Hepatic stellate cell (primary cell): ENCODE measurements at places on chromosomes 12 and 14.

GRCh38 chr12:94618995-94619695, 31.2 kb downstream of the TMCC3 start:
- peak; percentile 56 for DNase-seq

- DNase-seq = no peak
These were observed 75.4 kb downstream of the ETV6 start for GRCh38 chr12:11724888-11725311.

- DNase-seq = peak; percentile 80
These were observed 135.1 kb downstream of the RBM19 start for GRCh38 chr12:113831016-113831415.

DNA sequence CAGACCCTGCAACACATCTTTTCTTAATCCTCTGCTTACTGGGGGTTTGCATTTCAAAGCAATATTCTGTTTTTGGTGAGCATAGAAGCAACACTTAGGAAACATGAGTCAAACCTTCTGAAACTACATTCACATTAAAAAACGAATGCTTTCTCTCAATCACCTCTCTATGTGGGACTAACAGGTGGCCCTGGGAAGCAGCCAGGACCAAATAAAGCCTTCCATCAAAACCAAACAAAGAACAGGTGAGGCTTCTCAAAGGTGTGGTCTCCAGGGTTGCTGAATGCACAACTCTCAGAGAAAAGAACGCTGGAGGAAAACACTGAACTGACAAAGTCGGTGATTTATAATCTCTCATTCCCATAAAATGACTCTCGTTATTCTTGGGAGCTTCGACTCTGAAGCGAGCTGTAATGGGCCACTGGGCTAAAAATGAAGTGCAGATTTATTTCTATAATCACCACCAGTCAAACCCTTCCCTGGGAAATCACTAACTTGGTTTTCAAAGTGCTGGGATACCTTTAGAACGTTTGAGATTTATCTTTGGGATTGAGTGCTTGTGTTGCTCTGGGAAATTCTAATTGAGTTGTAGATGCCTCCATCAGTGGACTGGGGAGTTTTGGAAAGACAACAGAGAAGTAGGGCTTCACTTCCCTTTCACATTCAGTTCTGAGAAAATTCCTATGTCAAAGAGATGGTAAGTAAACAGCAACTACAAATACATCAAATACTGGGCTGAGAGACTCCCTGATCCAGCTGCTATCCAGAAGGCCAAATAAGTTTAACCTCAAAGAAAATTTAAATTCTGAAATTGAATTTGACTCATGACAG, 262.0 kb upstream of the TMPO start:
- DNase-seq = no peak

GRCh38 chr12:52371716-52372115, 4.4 kb upstream of the KRT85 start:
- DNase-seq = no peak

- DNase-seq = peak; percentile 99
These were observed 69.8 kb downstream of the NCOR2 start for GRCh38 chr12:124497658-124498057.

DNA sequence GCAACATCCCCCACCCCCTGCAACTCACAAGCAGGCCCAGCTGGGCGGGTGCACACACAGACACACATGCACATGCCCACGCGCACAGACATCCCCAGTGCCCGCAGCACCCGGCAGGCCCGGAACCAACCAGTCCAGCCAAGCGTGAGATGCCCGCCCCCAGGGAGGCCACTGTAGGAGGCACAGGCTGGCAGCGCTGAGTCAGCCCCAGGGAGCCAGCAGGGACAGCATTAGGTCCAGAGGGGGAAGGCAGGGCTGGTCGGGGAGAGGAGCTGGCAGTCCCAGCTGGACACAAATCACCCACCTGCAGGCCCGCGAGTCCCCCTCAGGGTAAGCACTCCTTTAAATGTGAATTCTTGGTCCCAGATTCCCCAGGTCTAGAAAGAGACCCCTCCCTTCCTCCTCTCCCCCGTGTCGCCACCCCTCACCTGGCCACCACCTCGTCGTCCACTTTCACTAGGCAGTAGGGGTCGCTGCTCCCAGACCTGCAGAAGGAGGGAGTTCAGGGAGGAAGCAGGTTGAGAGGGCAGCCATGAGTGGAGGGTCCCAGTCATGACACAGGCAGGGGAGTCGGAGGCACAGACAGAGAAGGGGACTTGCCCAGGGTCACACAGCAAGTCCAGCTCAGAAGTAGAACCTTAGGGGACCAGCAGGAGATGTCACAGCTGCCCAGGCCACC, 5.0 kb downstream of the RASAL1 start:
- no peak for DNase-seq

GRCh38 chr12:50790081-50790480, 26.2 kb downstream of the ATF1 start:
- DNase-seq = no peak

GRCh38 chr12:20423557-20423956, 55.2 kb downstream of the PDE3A start:
- no peak for DNase-seq

DNA sequence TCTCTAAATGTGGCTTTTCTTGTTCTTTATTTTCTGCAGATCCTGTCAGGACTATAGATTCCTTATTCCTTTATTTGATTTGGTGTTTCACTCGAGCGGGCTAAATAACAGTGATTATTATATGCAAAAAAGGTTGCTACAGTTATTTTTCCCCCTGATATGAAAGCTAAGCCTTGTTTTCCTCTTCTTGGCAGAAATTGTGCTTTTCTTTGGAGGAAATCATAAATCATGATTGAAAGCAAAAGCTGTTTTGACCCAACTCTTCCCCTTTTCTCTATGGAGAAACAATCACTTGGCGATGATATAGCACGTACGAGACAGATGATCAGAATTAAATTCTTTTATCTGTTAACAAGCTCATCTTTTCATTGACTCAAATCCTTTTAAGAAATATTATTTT, 31.4 kb downstream of the PPFIBP1 start:
- no peak for DNase-seq

DNA sequence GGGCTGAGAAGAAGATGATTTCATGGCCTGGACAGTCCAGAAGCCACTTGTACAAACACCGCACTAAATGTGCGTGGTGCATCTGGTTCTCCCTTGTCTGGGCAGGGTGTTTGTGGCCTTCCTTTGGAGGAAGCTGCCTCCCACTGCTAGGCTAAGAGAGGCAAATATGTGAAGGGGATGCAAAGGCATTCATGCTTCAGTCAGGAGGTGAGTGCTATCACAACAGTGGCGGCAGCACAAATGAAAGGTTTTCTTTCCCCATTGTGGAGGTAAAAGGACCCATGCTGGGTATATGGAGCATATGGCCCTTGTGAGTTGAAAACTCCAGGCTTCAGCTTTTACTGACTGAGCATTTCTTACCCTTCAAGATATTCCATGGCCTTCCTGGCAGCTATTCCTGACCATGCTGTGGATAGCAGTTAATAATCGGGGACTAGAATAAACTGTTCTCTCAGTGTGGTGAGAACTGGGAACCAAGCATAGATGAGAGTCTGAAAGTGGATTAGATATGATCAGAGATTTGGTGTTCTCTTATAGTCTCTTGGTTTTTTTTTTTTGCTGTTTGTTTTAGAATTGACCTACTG, 69.9 kb downstream of the MYRFL start:
- no peak for DNase-seq
